ENCODE measurements at places on chromosomes 11 and 22. TPM values are rescaled to one million over a fixed set of nuclear protein-coding genes. Genes with fewer than 3 reads are reported as not detected.
A peak's percentile ranks its signal among the peaks of the same experiment; 100 is the strongest.

MYEOV gene
- not detected for total RNA-seq

OR4C45 gene
- total RNA-seq = not detected

KRTAP5-7 gene
- not detected for total RNA-seq

PRG3 gene
- not detected for total RNA-seq

ATL3 gene
- 30.8 TPM for total RNA-seq

CARD18 gene
- total RNA-seq = not detected

NRIP3 gene
- total RNA-seq = 7.0 TPM

DNA sequence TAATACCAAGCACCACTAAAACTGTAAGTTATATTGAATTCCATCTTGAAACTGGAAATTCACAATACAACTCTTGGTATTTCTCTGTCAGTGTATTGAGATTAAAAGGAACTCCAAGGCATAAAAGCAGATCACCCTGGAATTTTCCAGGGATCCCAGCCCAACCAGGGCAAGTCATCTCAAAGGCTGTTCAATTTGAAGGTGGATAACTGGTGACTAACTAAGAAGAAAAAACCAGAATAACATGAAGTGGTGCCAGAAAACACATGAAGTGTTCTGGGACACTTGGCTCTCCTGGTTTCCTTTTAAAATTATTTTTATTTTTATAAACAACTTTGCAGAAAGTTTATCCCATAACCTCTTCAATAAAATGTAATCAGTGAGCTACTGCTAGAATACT, 7.8 kb upstream of the BMAL1 start:
- no peak for DNase-seq

- no peak for DNase-seq
Measured at GRCh38 chr22:45465633-45466032, 37.0 kb upstream of the FBLN1 start.

DNA sequence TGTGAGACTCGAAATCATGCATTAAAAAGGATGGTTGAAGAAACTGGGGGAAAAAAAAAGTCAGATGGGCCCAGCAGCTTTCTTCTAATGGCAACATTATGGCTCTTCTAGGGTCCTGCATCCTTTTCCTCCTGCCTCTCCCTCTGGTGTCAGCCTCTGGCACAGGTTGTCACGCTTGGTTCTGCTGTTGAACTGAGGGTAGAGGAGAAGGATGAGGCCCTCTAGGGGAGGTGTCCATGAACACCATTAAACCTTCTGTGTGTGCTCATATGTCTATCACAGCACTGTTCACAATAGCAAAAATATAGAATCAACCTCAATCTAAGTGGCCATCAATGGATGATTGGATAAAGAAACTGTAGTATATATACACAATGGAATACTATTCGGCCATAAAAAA, 36.0 kb downstream of the BUD13 start:
- no peak for DNase-seq

DNA sequence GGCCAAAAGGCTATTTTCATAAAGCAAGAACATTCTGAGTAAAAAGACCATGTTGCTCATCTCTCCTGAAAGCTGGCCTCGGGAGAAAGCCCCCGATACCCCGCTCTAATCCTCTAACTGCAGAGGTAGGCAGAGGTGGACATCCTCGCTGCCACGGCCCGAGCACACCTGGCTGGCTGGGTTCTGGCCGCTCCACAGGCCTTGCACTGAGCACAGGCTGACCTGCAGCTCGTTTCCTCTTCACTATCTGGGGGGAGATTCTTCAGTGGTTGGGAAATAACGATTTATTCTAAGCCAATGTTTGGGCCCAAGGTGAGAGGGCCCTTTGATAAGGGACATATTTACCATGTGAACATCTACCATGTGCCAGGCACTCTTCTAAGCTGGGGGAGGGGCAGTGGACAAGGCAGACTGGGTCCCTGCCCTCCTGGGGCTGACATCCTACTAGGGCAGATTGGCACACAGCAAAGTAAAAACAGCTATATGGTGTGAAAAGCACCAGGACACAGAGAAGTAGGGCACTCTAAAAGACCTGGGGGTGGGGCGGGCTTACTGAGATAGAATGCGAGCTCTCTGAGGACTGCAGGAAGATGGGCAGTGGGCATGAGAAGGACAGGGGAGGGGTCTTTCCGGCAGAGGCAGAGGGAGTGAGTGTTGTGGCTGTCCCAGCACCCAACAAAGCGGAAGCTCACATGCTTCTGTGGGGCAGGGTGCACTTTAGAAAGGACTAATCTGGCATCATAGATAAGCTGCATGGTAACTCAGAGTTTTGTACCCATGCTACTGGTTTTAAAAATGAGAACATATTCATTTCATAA, 65.5 kb upstream of the ARFGAP3 start:
- no peak for DNase-seq

GRCh38 chr22:24819911-24820461, 14.0 kb downstream of the SGSM1 start:
- no peak for DNase-seq

- peak; percentile 38 for DNase-seq
Measured at GRCh38 chr11:120660024-120660565, 148.5 kb downstream of the GRIK4 start.

- no peak for DNase-seq
Measured at GRCh38 chr11:70079691-70080090, 1.6 kb downstream of the ANO1 start.

DNA sequence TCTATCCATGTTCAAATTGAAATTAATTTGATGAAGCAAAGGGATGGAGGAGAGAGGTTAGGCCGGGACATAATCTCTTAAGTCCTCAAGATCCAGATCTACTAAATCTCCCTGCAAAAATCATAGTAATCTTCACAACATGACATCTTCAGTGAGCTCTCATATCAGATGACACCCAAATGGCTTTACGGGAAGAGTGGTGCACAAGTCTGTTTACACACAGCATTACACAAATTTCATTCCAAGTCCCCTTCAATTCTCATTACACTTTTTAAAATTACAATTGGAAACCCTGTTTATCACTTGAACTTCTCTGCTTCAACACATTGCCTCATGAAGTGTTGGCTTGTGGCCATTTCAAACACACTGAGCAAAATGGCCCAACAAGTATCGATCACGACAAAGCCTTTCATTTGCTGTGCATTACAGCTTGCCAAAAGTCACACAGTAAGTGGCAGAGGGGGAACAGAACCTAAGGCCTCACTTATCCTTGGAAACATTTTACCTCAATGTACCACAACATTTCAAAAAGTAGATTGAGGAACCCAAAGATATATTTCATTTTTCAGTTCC, 17.9 kb upstream of the TPH1 start:
- no peak for DNase-seq
